ENCODE measurements at places on chromosomes 2 and 18. TPM values are rescaled to one million over a fixed set of nuclear protein-coding genes. Genes with fewer than 3 reads are reported as not detected.

The CPLX4 gene
- total RNA-seq = not detected

The TTN gene
- under 0.01 TPM for total RNA-seq

The NR4A2 gene
- 0.25 TPM for total RNA-seq

The UGT1A5 gene
- total RNA-seq = not detected

The C2orf68 gene
- 17.7 TPM for total RNA-seq

The C2orf69 gene
- total RNA-seq = 7.7 TPM

The CNGA3 gene
- not detected for total RNA-seq

The CRYGD gene
- not detected for total RNA-seq
